ENCODE measurements at places on chromosomes 11 and 22.

GRCh38 chr11:88086297-88086696, 88.9 kb downstream of the RAB38 start:
- DNase-seq, result no peak

GRCh38 chr11:66970807-66971442, 4.2 kb upstream of the C11orf86 start:
- DNase-seq, result no peak

- DNase-seq, result no peak
These were observed 19.1 kb downstream of the MIF start for GRCh38 chr22:23913306-23913660.

DNA sequence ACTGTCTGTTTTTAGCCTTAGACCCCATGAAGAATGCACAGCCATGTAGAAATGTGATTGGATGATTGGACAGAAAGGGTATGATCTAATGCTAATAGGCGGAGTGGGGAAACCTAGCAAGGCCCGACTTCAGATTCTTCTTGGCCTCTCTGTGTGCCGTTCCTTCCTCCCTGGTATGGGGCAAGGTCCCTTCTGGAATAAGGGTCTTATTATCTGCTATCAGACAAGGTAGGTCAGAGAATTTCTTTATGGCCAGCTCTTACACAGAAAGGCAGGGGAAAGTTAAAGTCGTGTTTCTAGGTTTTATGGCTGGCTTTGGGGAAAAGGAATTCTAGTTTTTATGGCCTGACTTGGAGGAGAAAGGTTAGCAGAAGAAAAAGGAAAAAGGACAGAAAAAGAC, 30.6 kb downstream of the DBX1 start:
- no peak for DNase-seq

DNA sequence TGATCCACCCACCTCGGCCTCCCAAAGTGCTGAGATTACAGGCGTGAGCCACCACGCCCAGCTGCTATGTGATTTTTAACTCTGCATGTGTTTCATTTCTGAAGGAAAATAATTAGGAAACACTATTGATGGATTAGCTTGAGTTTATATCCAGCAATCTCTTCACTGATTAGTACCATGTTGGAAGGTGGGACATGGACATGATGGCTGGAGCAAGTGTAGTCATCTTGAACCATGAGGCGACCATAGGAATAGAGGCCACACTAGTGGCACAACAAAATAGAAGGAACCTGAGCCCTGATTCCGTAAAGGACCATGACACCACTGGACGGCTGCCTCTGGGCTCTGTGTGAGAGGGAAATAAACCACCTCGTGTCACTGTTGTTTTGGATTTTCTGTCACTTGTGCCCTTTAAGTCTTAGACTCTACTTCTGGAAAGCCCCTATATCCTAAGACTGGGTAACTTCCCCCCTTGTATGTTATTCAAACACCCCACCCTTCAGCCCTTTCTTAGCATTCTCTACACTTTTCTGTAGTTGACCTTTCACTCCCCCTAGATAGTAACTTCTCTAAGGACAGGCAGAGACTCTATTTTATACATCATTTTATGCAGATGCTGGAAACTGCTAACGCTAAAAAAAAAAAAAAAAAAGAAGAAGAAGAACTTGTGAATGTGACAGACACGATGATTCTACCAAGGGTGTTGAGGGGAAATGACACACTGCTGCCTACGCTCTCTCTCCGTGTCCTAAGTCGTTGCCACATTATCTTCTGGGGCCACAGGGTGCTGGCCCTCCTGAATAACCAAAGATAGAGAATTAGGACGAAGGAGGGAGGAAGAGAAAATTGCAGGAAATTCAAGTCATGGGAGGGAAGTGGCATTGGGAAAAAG, 2.7 kb upstream of the VPS37C start:
- no peak for DNase-seq

GRCh38 chr11:17026487-17027082, 12.4 kb upstream of the PLEKHA7 start:
- DNase-seq, result no peak

DNA sequence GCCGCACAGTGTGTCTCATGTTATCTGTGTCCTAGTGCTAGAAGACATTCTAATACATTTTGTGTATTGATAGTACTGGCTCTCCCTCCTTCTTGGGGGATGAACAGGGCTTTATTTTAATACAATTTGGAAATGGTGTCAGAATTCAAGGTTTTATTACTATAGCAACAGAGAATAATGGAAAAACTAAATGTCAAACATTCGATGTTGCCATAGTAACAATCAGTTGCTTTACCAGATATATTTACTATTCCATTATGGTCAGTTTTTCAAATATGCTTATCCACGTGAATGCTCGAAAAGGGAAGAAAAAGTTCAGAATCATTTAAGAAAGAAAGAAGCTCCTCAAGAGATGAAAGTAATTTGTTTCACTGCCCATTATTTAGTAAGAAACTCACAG, 8.6 kb upstream of the MSANTD4 start:
- no peak for DNase-seq

GRCh38 chr11:74641289-74641688, 48.9 kb downstream of the POLD3 start:
- no peak for DNase-seq

- no peak for DNase-seq
These were observed 74.7 kb downstream of the COMMD9 start for GRCh38 chr11:36214480-36214879.

- DNase-seq, result no peak
These were observed 150.6 kb downstream of the CEP164 start for GRCh38 chr11:117478126-117478860.

DNA sequence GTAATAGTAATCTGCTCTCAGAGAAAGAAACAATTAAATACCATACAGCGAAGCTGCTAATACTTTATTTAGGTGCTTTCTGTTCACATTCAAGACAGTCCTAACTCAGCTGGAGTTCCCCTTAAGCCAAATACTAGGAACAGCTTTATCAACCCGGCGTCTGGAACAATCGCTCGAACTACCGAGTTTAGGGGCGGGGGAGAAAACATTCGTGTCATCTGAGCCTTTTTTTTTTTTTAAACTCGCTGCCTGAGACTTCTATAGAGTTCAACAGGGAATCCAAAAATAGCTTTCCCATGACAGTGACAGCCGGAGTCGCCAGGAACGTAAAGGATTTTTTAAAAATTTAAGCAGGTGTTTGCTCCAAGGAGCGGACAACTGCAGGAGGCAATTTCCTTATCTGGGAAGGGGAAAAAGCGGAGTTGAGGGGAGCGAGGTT, 852 bp downstream of the TRAF6 start:
- DNase-seq, result no peak

GRCh38 chr11:61369372-61370348, 7.5 kb downstream of the TMEM138 start:
- no peak for DNase-seq

GRCh38 chr11:69969890-69970784, 108.0 kb upstream of the ANO1 start:
- no peak for DNase-seq

GRCh38 chr11:58788355-58789023, 56.0 kb downstream of the GLYATL2 start:
- DNase-seq, result peak; percentile 25

DNA sequence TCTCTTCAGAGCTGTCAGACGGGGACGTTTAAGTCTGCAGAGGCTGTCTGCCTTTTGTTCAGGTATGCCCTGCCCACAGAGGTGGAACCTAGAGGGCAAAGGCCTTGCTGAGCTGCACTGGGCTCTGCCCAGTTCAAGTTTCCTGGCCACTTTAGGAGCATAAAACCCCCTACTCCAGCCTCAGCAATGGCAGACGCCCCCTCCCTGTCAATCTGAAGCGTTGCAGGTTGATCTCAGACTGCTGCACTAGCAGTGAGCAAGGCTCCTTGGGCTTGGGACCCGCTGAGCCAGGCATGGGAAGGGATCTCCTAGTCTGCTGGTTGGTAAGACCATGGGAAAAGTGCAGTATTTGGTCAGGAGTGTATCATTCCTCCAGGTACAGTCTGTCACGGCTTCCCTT, 66.6 kb upstream of the TP53I11 start:
- DNase-seq, result peak; percentile 52

DNA sequence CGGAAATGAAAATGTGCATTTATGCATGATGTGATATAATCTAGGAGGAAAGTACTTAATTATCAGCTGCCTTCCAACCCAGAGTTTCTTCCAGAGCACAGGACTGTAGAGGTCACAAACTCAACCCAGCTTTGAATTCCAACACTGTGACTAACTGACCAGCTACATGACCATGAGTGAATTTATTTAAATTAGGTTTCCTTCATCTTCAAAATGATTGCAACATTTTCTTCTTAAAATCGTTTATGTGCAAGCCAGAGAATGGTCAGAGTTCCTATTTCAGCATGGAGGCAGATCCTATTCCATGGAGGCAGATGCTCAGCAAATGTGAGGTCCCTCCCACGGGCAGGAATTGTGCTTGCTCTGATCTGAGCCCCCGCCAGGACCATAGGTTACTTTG, 42.4 kb downstream of the OSBP start:
- no peak for DNase-seq

GRCh38 chr11:126413843-126414405, 58.4 kb downstream of the ST3GAL4 start:
- DNase-seq, result no peak

GRCh38 chr11:128633384-128633965, 46.1 kb upstream of the ETS1 start:
- DNase-seq, result no peak

DNA sequence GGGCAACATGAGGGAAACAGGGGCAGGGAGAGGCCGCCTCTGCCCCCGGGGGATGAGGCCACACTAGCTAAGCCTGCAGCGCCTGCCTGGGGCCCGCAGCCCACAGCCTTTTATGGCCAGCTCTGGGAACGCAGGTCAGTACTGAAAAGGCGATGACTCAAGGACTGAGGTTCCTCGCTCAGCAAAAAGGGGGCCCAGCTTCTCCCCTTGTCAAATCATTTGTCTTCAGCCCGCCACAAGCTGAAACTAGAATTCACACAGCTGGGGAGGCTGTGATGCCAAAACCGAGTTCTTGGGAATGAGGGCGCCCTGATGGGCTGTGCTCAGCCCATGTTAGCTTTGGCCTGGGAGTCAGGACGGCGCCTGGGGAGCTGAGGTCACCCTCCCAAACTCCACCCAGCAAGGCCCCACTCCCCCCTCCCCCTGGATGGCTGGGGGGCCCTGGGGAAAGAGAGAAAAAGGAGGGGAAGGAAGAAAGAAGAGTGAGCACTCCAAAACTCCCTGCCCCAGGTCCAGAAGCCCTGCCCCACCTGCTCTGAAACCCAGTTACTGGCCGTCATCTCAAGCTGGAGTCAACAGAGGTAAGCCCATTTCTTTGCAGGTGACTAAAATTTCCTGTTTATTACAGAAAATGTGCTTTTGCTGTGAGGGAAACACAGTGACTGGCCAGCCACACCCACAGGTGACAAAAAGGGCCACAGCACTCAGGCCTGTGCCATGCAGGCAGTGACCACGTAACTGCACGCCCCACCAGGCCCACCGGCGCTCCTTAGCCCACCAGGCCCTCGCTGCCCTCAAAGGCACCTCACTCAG, 13.7 kb downstream of the EHD1 start:
- DNase-seq, result no peak

DNA sequence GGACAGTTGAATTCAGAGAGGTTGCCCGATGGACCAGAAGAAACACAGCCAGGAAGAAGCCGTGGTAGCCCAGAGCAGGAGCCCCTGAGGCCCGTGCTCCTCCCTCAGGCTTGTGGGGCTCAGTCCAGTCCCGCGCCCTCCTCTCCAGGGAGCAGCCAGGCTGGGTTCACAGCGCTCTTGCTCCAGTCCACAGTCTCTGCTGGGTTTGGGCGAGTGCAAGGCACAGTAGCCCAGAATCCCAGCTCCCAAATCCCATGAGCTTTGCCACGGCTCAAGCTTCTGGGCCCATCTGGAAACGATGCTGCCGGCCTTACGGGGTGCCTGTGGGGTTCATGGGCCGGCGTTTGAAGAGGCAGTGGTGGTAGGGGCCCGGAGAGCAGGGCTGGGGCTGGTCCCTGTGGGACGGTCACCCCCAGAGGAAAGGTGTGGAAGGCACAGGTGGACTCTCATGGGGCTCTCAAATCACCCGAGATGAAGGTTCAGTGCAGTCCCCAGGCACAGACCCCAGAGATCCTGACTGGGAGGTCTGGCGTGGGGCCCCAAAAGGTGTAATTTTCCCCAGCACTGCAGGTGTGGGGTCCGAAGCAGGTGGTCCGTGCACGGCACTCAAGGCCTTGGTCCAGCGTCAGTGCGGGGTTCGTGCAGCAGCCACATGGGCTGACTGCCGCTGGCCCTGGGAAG, 30.6 kb upstream of the ATXN10 start:
- no peak for DNase-seq

DNA sequence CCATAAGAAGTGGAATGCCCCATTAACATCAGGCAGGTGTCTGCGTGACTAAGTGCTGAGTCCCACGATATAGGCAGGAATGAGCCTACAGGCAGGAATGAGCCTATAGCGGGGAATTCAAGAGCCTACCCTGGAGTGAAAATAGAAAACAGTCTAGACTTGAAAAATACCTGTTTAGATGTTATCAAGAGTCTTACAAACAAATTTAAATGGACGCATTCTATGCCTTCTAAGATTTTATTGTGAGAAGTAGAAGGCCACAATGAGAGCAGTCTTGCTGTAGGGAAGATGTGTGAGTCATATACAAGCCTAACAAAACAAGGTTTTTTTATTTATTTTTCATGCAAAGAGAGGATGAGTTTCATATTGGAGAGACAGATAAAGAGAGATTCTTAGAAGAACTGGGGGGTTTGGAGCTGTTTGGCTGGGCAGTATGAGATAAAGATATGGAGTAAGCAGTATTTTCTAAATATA, 200.8 kb upstream of the ZC3H12C start:
- no peak for DNase-seq

- no peak for DNase-seq
These were observed 2.7 kb downstream of the BRD1 start for GRCh38 chr22:49824936-49825335.

- DNase-seq, result no peak
These were observed 45.6 kb downstream of the C11orf58 start for GRCh38 chr11:16784097-16784496.

DNA sequence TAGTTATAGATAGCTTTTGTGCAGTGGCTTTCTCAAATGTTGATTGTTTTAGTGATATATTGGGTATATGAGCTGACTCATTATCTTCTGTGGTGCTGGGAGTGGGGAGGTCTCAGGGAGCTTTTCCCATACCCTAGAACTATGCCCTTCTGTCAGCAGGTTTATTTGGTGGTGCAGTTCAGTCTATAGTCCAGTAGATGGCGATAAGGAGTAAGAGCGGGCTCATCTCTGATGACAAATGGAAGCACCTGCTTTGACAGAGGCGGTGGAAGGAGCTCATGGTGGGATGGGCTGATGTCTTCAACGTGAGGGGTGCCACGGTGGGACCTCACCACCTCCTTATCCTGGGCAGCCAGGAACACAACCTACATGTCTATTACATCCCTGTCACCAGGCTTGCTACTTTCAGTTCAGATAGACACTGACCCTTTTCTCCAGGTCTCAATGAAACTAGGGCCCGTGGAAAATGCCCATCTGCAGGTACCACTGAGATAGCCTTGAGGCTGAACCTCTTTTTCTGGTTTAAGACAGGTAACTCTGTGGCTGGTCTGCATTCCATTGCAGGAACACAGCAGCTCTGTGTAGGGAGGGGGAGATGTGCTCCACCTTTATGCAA, 13.0 kb upstream of the OR6A2 start:
- DNase-seq, result peak; percentile 31

GRCh38 chr11:60492488-60493009, at the start of gene MS4A12:
Gene MS4A12 (plus strand): TSS chr11:60492778. CDS start chr11:60497319, 4,541 bp downstream.
- no peak for DNase-seq

- DNase-seq, result peak; percentile 84
These were observed 8.1 kb downstream of the SCARF2 start for GRCh38 chr22:20429254-20430100.
